ENCODE measurements at places on chromosomes 12 and 14.

- DNase-seq: no peak
These were observed 48.2 kb upstream of the PNMA1 start for GRCh38 chr14:73762375-73762822.

DNA sequence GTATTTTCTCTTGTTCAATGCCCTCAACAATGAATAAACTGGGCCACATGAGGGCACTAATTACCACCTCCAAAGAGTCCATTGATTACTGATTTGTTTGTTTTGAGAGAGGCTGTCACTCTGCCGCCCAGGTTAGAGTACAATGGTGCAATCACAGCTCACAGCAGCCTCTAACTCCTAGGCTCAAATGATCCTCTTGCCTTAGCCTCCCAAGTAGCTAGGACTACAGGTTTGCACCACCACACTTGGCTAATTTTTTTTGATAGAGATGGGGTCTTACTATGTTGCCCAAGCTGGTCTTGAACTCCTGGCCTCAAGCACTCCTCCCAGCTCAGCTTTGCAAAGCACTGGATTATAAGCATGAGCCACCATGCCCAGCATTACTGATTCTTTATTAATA, 28.3 kb upstream of the SYCP3 start:
- DNase-seq: no peak

DNA sequence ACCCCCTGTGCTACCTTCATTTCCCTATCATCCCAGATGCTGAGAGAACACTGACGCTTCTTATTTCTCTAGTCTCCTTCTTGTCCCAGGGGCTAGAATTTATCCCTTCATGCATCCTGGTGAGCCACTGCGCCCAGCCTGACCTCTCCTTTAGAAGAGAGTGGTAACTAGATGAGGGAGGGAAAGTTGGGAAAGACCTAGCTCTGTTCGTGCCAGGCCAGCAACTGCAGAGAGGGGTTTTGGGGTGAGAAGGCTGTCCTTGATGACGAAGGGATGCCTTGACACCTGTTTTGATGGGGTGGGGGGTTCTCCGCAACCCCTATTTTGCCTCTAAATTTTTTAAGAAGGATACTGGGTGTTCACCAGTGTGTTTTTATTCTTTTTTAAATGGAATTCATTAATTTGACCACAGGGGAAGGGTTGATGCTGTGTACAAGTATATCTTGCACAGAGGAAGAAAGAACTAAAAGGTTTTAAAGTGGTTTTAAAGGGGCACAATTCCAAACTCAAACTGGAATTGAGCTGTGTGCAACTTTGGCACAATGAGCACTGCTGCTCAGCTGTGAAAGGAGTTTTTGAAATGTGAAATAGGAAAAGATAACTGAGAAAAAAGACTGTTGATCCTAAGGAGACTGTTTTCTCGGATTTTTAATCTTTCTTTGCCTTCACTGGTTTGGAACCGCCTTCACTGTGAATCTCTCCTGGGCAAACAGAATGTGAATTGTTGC, 7.0 kb upstream of the MMP19 start:
- no peak for DNase-seq

- no peak for DNase-seq
These were observed 69.6 kb downstream of the CHST11 start for GRCh38 chr12:104526320-104526719.

DNA sequence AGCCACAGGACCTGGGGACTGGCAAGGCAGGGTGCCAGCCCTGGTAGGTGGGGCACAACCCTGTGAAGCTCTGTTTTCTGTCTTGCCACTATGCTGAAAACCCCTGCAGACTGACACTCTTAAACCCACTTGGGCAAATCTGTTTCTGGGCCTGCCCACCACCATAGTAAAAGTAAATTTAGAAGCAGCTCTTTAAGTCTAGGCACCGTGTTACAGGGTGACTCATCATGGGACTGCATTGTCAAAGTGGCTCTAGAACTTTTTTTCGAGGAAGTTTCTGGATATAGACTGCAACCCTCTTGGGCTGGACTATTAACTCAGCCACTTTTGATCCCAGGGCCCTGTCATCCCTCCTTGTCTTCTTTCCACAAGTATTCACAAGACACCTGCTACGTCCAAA, 7.7 kb downstream of the TUNAR start:
- no peak for DNase-seq

- DNase-seq: no peak
These were observed 58.0 kb downstream of the DIP2B start for GRCh38 chr12:50562520-50563433.

DNA sequence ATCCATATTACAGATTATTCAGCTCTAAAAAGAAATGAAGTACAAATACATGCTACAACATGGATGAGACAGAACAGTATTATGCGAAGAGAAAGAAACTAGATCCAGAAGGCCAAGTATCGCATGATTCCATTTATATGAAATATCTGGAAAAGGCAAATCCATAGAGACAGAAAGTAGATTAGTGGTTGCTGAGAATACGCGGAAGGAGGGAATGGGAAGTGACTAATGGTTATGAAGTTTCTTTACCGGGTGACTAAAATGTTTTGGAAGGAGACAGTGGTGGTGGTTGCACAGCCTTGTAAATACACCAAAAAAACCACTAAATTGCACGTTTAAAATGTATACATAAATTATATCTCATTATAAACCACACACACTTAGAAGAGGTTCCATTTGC, 12.5 kb downstream of the PRDM4 start:
- DNase-seq: no peak

GRCh38 chr14:81235096-81235495, 14.3 kb upstream of the GTF2A1 start:
- no peak for DNase-seq

- DNase-seq: no peak
These were observed 213.7 kb upstream of the NPAS3 start for GRCh38 chr14:32724867-32725471.

GRCh38 chr12:53004178-53004577, 2.1 kb upstream of the EIF4B start:
- DNase-seq: no peak

DNA sequence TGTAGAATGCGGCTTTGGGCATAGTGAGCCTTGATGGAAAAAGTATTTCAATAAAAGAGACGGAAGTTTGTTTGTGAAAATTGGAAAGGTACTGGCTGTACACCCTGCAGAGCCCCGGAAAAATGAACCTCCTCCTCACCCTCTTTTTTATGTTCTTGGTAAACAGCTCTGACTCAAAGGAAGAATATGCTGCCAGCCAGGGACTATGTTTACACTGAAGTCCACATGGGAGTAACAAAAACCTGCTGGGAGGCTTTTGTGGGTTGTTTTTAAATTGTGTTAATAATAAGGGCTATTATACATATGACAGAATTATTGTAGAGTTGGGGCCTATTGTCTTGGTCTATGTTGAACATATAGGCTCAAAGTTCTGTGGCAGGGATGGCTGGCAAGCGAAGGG, 70.7 kb downstream of the TTC8 start:
- no peak for DNase-seq

DNA sequence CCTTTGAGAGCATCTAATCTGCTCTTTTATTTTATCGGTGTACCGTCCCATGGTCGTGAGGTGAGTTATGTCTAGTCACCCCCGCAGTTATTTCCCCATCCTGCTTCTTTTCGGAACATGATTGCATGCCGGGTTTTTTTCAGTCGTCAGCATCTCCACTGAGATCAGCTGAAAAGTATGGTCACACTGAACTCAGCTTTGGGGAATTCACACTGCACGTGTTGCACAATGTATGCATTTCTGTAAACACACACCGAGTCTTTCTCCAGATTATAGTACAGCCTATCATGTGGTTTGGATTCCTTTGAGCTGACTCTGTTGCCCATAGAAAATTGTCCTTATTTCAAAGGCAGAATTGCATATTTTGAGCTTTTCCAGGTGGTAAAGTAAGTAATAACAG, 24.6 kb downstream of the PLXNC1 start:
- DNase-seq: no peak

GRCh38 chr14:64279704-64280668, 14.2 kb downstream of the ESR2 start:
- DNase-seq: no peak

DNA sequence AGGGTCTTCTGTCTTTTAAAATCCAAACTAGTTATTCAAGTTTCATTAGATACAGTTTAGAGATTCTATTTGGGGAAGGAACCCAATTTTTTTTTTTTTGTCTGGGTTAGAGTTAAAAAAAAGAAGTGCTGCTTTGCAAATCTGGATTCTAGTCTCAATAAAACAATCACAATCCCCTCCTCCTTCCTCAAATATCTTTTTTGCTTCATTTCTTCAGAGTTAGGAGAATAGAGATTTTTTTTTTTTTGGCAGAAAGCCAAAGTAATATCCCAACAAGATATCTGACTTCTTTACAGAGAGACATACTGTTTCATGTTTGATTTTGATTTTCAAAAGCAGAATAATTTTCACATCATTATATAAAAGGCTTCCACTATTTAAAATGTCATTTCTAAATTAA, 201.9 kb downstream of the FOXN3 start:
- no peak for DNase-seq

DNA sequence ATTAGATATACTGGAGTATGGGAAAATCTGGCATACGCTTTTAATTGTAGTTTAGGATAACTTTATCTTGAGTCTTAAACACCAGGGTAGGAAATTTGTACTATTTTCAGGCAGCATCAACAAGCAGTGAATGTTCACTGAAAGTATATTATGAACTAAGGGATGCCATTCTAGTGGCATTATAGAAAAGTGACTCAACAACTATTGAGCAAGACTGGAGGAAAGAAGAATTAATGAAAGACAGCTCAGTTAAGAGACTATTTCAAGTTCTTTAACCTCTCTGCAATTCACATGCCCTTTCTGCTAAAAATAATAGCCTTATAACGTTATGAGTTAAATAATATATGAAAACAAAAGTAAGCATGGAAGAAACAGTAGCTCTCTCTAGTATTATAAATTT, 343.1 kb downstream of the FSCB start:
- DNase-seq: no peak

GRCh38 chr14:20610002-20610765, 19.0 kb upstream of the RNASE12 start:
- peak; percentile 61 for DNase-seq

DNA sequence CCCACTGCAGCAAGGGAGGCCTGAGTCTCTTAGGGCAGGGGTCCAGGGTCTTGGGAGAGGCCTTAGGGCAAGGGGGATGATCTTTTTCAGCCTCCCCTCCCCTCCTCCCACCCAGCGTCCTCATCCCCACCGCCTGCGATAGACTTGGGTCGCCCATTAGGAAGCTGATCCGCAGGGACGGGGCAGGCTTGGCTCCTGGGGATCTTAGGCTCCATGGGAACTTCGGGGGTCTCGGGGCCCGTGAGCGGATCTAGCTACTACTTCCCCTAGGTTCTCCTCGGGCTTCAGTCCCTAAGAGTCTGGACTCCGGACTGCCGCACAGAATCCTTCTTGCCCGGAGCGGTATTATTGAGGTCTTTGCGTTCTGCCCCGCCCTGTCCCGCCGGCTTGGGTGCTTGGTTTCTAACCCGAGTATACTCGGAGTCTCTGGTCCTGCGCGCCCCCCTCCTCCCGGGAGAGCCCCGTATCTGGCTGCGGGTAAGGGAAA, 2.2 kb upstream of the PTHLH start:
- DNase-seq: no peak

DNA sequence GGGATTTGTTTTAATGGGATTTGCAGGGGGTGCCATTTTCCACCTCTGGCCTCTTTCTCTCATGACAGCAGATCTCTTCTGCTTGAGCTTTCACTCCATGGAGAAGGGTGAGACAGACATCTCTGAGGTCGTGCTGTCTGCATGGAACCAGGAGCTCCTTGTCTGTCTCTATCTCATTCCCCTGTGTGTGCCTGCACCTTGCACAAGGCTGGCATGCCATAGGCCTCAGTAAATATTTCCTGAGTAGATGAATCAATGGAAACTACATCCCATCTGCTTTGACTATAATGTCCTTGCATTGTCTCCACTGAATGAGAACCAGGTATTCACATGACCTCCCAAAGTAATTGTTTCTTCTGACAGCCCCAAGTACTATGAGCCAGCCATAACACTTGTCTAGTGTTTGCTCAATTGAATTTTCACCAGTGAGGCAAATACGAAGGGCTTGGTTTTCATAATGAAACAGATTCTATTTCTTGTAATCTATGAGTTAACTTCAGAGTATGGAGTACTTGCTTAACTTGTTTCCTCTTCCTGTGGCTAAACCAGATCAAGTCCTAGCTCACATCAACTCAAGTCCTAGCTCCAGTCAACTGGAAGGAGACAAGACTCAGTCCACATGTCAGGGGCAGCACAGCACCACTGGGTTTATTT, 32.3 kb downstream of the KCNK13 start:
- DNase-seq: no peak

DNA sequence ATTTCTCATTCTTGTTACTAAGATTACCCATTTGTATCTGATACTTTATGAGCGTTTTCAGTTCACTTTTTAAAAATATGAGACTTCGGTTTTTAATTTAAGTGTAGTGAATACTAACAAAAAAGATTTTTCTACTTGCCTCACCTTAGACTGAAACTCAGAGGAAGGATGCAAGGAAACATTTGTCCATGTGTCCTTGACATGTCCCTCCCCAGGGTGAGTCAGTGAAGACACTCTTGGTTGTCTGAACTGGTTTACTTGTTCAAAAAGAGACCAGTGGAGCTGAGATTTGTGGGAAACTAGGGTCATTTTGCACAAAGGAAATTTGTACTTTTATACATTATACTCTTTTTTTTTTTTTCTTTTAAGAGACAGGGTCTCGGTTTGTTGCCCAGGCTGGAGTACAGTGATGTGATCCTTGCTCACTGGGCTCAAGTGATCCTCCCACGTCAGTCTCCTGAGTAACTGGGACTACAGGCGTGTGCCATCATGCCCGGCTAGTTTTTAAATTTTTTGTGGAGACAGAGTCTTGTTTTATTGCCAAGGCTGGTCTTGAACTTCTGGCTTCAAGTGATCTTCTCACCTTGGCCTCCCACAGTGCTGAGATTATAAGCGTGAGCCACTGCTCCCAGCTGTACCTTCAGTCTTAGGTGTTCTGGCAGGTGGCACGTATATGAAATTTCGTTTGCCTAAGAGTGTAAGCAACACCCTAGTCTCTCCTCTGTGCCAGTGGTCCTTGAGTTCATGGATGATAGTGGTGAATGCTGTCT, 56.7 kb downstream of the PPFIBP1 start:
- no peak for DNase-seq

DNA sequence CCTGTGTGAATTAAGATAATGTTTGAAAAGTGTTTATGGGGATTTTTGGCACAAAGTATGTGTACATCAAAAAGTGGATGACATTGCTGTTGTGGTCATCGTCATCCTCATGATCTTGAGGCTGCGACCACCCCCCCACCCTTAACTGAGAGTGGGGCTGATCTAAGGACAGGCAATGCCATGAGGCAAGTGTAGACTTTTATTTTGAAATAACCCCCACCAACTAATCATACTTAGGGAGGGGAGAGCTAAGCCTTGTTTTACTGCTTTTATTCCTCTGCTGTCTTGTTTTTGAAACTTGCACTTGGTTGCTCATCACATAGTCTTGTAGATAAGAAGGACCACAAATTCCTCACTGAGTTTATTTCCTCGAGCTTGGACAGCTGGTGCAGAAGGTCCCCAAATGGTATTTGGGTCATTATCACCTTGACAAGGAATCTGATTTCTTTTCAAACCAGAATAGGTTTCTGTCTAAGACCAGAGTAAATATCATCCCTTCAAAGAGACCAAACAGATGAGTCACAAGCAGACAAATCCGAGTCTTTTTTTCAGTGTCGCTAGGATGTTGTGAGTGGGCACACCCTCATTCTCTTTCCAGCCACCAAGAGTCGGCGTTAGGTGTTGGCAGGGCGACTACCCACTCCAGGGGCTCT, 23.9 kb upstream of the SMOC1 start:
- no peak for DNase-seq

- DNase-seq: no peak
These were observed 68.9 kb downstream of the TESC start for GRCh38 chr12:117030187-117030900.

GRCh38 chr12:47388712-47389111, 309.0 kb upstream of the AMIGO2 start:
- DNase-seq: no peak

- DNase-seq: no peak
These were observed 17.2 kb downstream of the PLEKHG3 start for GRCh38 chr14:64721391-64721791.

Measured in activated CD4-positive, alpha-beta T cell treated with anti-CD3 and anti-CD28 coated beads, Interleukin-2, amount 10 ng/mL, durations not matched to agents 7 days and 5 days (primary cell).